ENCODE measurements at places on chromosomes 13 and 19. TPM values are rescaled to one million over a fixed set of nuclear protein-coding genes. Genes with fewer than 3 reads are reported as not detected.

- no peak overlapping the region for H3K4me3 ChIP-seq
- H3K27me3 ChIP-seq: no peaks in the 10 kb centered on the region
- H3K4me1 ChIP-seq: no peaks in the 10 kb centered on the region
- H3K36me3 ChIP-seq: no peaks in the 10 kb centered on the region
- no peak for DNase-seq
- H3K27ac ChIP-seq: no peak overlapping the region
Observed at GRCh38 chr19:27865927-27866777, 1346.8 kb downstream of the UQCRFS1 start.

- no peak for DNase-seq
- H3K27me3 ChIP-seq: no peaks in the 10 kb centered on the region
- no peaks in the 10 kb centered on the region for H3K36me3 ChIP-seq
- no peak overlapping the region for H3K27ac ChIP-seq
Observed at GRCh38 chr13:48750588-48751383, 97.1 kb downstream of the CYSLTR2 start.

DNA sequence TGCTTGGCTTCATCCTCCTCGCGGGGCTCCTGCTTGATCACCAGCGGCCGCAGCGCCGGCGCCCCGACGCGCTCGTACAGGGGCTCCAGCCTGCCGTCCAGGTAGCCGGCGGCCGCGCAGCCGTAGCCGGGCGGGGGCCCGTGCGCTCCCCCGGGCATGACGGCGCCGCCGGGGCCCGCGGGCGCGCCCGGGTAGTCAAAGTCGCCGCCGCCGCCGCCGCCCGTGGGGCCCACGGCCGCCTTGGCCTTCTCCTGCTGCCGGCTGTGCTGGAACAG, 497 bp downstream of the CEBPA start:
- peak overlapping the region; percentile 48 for H3K4me3 ChIP-seq
- DNase-seq: no peak
- H3K4me1 ChIP-seq: peaks cover 15% of the 10 kb centered on the region
- H3K27me3 ChIP-seq: peaks cover 8% of the 10 kb centered on the region
- no peaks in the 10 kb centered on the region for H3K36me3 ChIP-seq
- H3K27ac ChIP-seq: peak overlapping the region; percentile 79

DNA sequence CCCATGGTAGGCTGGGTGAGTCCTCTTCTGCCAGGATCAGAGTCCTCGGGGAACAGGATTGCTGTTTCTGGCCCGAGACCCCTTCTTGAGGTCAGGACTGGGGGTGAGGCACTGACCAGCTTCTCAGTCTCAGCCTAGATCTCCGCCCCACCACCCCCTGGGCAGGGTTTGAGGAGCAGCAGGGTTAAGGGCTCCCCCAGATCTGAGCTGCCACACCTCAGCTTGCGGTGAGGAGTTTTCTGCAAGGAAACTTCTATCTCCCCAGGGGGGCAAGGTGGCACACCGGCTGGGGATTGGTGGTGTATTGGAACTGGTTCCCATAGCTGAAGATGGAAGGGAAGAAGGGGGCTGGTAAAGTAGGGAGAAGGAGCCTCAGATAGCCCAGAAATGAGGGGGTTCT, 19.5 kb downstream of the CHST8 start:
- H3K4me3 ChIP-seq: no peak overlapping the region
- H3K36me3 ChIP-seq: no peaks in the 10 kb centered on the region
- DNase-seq: no peak
- peaks cover 51% of the 10 kb centered on the region for H3K27me3 ChIP-seq
- no peaks in the 10 kb centered on the region for H3K4me1 ChIP-seq
- H3K27ac ChIP-seq: no peak overlapping the region

- no peak overlapping the region for H3K4me3 ChIP-seq
- H3K36me3 ChIP-seq: no peaks in the 10 kb centered on the region
- no peaks in the 10 kb centered on the region for H3K4me1 ChIP-seq
Observed at GRCh38 chr19:52474351-52475127, 21.2 kb downstream of the ZNF578 start.

DNA sequence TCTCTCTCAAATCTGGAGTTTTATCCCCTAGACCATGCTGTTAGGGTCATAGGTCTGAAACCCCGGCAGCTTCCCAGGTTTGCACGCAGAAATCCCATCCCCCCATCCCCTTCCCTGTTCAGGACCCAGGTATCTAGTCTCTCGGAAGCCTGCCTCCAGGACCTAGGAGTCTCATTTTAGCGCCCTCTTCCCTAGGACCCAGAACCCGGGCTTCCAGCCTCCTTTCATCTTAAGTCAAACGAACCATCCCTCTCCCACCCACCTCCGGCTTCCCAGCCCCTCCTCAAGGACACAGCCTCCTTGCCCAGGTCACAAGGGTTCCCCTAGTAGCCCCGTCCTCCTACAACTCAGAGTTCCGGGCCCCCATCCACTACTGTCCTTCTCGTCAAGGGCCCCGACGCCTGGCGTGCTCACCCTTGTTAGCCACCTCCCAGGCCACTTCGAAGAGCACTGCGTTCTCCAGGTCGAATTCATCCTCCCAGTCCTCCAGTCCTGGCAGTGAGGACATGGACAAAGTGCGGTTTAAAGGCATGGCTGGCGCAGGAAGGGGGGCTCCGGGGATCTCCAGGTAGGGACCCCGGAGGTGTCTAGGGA, 431 bp downstream of the GYS1 start:
- peak overlapping the region; percentile 63 for H3K4me3 ChIP-seq
- DNase-seq: no peak
- H3K36me3 ChIP-seq: peaks cover 33% of the 10 kb centered on the region
- H3K27me3 ChIP-seq: no peaks in the 10 kb centered on the region
- H3K27ac ChIP-seq: peak overlapping the region; percentile 86

DNA sequence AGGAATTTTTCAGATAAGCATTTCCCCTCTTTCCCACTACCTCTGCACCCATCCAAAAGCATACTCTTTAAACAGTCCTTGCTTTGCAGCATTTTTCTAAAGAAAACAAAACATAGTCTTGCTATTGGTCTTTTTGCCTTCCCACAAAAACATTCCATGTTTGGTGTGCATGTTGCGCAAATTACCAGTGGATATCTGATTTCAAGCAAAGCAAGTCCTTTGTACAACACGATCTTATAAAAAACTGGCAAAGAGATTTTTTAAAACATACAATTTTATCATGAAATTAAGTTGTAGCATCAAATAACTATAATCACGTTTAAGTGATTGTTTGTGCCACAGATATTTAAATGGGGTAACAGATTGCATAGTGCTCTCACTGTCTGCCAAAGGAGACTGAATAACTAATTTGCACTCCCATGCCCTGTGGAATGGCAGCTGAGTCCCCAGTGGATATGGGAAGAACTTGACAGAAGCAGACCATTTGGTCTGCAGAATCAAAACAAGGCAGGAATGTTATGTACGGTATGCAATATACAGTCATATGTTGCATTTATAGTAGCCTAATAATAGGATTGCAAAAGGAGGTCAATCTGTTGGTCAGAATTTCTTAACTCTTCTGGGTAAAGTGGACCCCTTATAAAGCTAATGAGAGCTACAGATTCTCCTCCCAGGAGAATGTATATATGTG, 285.7 kb downstream of the TBC1D4 start:
- no peak for DNase-seq
- no peaks in the 10 kb centered on the region for H3K36me3 ChIP-seq
- no peak overlapping the region for H3K27ac ChIP-seq
- no peaks in the 10 kb centered on the region for H3K4me1 ChIP-seq
- no peak overlapping the region for H3K4me3 ChIP-seq

The KLHL26 gene
- 9.0 TPM for total RNA-seq

The ZNF738 gene
- total RNA-seq: 8.3 TPM

The ARHGAP45 gene
- 83.8 TPM for total RNA-seq

The CACNA1A gene
- total RNA-seq: 0.31 TPM

The MTIF3 gene
- total RNA-seq: 44.6 TPM

The IFNL3 gene
- total RNA-seq: not detected

The CKM gene
- total RNA-seq: 1.2 TPM
